ENCODE measurements at places on chromosomes 4 and X.

DNA sequence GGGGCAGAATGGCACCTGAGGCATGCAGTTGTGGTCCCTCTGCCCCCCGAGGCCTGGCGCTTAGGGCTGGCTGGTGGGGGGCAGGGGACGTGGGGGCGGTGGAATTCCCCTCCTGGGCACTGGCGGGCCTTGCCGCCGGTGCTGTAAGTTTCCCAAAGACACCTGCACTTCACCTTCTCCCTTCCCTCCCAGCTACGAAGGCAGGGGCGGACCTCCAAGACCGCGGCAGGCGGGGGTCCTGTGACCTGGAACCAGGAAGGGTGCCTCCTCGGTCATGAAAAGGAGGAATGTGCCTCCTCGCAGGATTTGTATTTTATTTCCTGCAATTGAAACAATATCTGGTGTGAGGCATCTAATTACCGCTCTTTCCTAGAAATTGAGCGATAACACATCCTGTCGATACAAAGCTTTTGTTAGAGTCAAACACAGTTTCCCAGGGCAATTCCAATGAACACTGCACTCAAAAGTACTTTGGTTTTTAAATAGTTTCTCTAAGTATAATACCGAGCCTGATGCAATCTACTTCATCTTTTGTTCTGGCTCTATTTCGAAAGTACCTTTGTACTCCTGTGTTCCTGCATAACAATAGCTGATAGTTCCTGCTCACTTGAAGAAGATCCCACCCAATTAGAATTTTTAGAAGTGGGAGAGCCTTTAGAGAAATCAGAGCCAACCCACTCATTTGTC lies 12.3 kb upstream of the ADRA2C start:
- H3K27me3 ChIP-seq: peaks cover 36% of the 10 kb centered on the region
- no peak overlapping the region for H3K27ac ChIP-seq
- H3K36me3 ChIP-seq: no peaks in the 10 kb centered on the region
- no peak for DNase-seq
- no peaks in the 10 kb centered on the region for H3K4me1 ChIP-seq

DNA sequence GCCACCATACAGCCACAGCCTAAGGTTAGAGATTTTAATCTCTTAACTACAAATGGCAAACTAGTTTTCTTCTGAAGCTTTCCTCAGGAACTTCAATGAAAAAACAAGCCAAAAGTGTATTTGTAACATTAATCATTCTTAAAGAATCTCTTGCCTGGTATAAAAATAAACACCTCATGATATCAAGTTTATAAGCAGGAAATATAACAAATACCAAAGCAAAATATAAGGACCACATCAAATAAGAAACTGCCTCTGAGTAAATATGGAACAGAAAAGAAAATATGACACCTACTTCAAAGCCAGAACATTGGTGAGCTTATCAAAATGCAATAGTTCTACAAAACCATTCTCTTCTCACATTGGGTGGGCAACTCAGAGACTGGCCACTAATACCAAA lies 89.9 kb downstream of the GPC4 start:
- H3K4me1 ChIP-seq: peaks cover 74% of the 10 kb centered on the region
- no peak overlapping the region for H3K4me3 ChIP-seq
- H3K27ac ChIP-seq: no peak overlapping the region
- no peaks in the 10 kb centered on the region for H3K27me3 ChIP-seq

- DNase-seq: no peak
- no peaks in the 10 kb centered on the region for H3K27me3 ChIP-seq
- peak overlapping the region; percentile 25 for H3K27ac ChIP-seq
- H3K4me1 ChIP-seq: peaks cover 25% of the 10 kb centered on the region
These were observed 68.4 kb downstream of the AR start for GRCh38 chrX:67612231-67612630.

- no peaks in the 10 kb centered on the region for H3K27me3 ChIP-seq
- H3K4me3 ChIP-seq: no peak overlapping the region
- DNase-seq: no peak
These were observed 140.8 kb upstream of the SPANXN4 start for GRCh38 chrX:142884881-142885280.

GRCh38 chr4:8167291-8167690 lies 8.7 kb upstream of the ABLIM2 start:
- H3K27me3 ChIP-seq: peaks cover 40% of the 10 kb centered on the region
- peaks cover 2% of the 10 kb centered on the region for H3K36me3 ChIP-seq
- H3K4me1 ChIP-seq: no peaks in the 10 kb centered on the region
- H3K27ac ChIP-seq: no peak overlapping the region

DNA sequence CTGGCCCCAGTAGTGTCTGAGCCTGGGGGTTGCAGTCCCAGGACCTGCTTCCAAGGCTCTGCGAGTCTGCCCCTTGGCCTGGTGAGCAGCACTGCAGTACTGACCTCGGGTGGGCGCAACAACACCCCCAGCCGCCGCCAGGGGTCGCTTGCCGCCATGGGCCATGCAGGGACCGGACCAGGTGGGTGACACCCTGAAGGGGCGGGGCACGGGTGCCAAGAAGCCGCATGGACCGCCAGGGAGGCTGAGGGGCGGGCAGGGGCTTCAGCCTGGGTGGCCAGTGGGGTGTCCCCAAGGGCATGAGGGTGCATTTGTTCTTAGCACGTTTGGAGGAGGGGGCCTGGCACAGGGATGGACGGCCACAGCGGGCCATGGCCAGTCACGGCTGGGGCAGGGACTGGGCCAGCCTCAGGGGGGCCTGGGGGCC lies 25.0 kb downstream of the TACC3 start:
- no peaks in the 10 kb centered on the region for H3K4me1 ChIP-seq
- no peaks in the 10 kb centered on the region for H3K27me3 ChIP-seq
- DNase-seq: no peak
- no peak overlapping the region for H3K27ac ChIP-seq
- peaks cover 1% of the 10 kb centered on the region for H3K36me3 ChIP-seq

- no peak overlapping the region for H3K27ac ChIP-seq
- peaks cover 4% of the 10 kb centered on the region for H3K36me3 ChIP-seq
- no peak for DNase-seq
- H3K4me3 ChIP-seq: no peak overlapping the region
- H3K4me1 ChIP-seq: peaks cover 10% of the 10 kb centered on the region
These were observed 10.8 kb downstream of the TMEM187 start for GRCh38 chrX:153983321-153983801.

DNA sequence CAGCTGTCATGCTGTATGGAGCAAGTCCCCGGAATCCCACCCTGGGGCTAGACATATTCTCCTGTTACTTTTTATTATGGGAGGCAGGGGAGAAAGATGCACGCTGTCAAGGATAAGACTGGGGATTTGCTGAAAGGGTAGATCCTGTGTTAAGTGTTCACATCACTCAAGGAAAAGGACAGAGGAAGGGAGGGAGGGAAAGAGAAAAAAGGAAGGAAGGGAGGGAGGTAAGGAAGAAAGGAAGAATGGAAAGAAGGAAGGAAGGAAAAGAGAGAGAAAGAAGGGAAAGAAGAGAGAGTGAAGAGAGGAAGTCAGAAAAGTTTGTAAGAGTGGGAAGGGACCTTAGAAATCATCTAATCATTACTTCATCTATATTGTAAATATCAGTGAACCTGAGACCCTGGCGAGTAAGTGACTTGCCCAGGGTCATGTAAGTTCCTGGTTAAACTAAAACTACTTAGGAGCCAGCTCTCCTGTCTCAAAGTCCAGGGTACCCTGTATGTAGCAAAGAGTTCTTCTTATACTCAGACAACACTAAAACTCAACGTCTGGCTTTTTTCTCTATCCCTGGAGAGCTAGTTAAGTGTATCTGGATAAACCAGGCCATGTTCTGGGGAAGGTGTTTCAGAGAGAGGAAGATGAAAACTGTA lies 47.2 kb upstream of the MSX1 start:
- peaks cover 23% of the 10 kb centered on the region for H3K27me3 ChIP-seq
- no peak overlapping the region for H3K4me3 ChIP-seq
- no peak for DNase-seq
- H3K4me1 ChIP-seq: no peaks in the 10 kb centered on the region

- no peak overlapping the region for H3K27ac ChIP-seq
These were observed 190.6 kb downstream of the DLG3 start for GRCh38 chrX:70635227-70635626.

DNA sequence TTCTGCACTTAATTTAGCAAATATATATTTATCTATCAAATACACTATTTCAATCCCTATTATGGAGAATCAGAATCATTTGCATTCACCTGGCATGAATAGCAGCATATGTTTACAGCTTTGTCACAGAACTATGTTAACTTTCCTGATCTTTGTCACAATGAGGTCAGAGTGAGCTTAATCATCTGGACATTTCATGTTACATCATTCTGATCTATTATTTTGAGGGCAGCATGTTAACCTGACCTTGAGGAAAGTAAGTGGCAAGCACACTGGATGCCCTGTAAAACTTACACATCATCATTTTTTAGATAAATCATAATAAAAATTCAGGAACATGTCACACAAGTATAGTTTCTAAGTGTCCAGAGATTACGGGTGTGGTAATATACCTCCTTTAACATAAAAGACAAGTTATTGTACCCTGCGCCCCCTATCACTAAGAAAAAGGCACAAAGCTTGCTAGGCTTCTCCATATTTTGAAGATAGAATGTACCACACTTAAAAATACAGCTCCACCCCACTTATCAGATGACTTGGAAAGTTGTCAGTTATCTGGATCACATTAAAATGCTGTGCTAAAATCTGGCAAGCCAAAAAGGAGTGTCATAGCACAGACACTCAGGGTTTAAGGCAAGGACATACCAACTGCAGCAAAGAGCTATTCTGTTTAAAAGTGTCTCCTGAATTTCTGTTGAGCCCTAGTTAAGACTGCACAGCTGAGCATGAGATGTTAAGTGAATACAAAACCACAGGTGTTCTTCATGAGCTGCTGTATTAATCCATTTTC lies 182.7 kb upstream of the FAT4 start:
- H3K4me3 ChIP-seq: no peak overlapping the region
- no peak for DNase-seq
- H3K4me1 ChIP-seq: peaks cover 4% of the 10 kb centered on the region
- H3K27me3 ChIP-seq: no peaks in the 10 kb centered on the region
- H3K27ac ChIP-seq: no peak overlapping the region

- H3K4me3 ChIP-seq: no peak overlapping the region
- peaks cover 55% of the 10 kb centered on the region for H3K27me3 ChIP-seq
- H3K27ac ChIP-seq: no peak overlapping the region
- H3K4me1 ChIP-seq: peaks cover 4% of the 10 kb centered on the region
- DNase-seq: no peak
These were observed 379.4 kb downstream of the FBXW7 start for GRCh38 chr4:152156442-152156841.

DNA sequence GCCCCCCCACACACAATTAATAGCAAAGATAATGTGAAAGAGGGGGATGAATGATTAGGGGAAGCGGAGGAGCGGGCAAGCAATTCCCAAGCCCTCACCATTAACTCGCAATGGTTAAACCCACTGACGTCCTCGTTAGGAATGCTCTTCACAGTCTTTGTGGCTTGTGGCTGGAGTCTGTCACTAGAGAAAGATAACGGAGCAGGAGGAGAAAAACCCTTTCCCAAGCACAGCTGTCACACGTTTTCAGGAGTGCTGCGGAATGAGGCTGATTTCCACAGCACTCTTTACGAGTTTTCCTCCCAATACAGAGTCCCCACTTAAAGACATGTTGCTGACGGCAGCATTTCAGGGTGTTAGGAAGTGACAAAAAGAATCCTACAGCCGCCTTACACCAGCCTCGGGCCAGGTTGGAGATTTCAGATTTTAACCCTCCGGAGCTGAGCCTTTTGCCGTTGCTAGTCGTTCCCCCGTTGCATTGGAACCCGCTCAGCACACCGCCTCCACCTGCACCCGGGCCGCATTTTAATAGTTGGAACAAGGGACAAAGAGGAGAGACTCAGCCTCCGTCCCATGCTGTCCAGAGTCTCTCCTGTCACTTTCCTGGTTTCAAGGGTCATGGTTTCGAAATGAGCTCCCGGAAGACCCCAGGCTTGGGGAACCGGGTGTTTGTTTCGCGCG lies 92.2 kb downstream of the GEMIN8 start:
- H3K4me1 ChIP-seq: peaks cover 9% of the 10 kb centered on the region
- H3K27ac ChIP-seq: peak overlapping the region; percentile 22
- peaks cover 2% of the 10 kb centered on the region for H3K27me3 ChIP-seq
- peak overlapping the region; percentile 86 for H3K4me3 ChIP-seq
- no peak for DNase-seq

DNA sequence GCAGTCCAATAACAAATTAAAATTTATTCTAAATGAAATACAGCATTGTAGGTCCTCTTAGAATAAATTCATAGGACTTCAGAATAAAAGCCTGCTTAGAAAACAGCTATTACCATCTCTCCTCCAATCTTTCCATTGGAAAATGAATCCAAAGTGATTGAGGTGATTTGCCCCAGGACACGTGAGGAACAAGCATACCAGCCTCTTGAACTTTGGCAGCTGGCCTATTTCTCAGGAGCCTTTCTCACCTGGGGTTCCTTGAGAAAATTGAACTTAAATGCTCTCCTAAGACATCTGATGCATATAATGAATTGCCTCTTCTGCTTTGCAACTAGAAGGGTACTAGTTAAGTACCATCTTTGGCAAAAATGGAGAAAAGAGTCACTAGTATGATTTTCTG lies 13.5 kb downstream of the ARHGAP24 start:
- no peaks in the 10 kb centered on the region for H3K27me3 ChIP-seq
- DNase-seq: no peak
- no peaks in the 10 kb centered on the region for H3K36me3 ChIP-seq
- H3K27ac ChIP-seq: no peak overlapping the region
- peaks cover 6% of the 10 kb centered on the region for H3K4me1 ChIP-seq
- H3K4me3 ChIP-seq: no peak overlapping the region

DNA sequence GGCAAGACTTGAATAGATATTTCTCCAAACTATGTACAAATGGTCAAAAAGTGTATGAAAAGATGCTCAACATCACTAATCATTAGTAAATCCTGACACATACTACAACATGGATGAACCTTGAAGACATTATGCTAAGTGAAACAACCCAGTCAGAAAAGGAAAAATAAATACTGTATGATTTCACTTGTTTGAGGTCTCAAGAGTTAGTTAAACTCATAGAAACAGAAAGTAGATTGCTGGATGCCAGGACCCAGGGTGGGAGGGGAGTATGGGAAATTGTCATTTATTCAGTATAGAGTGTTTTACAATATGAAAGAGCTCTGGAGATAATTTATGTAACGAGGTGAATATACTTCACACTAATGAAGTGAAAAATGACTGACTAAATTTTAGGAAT lies 32.4 kb downstream of the PRMT9 start:
- H3K4me3 ChIP-seq: no peak overlapping the region
- H3K4me1 ChIP-seq: peaks cover 7% of the 10 kb centered on the region
- peaks cover 13% of the 10 kb centered on the region for H3K36me3 ChIP-seq
- no peak for DNase-seq
- H3K27ac ChIP-seq: no peak overlapping the region
- H3K27me3 ChIP-seq: no peaks in the 10 kb centered on the region

GRCh38 chrX:152958047-152958446 lies 35.9 kb downstream of the PNMA5 start:
- peak overlapping the region; percentile 24 for H3K27ac ChIP-seq
- H3K27me3 ChIP-seq: no peaks in the 10 kb centered on the region
- no peak for DNase-seq
- H3K4me1 ChIP-seq: peaks cover 13% of the 10 kb centered on the region
- peak overlapping the region; percentile 8 for H3K4me3 ChIP-seq

GRCh38 chr4:182826391-182826790 lies 90.8 kb downstream of the DCTD start:
- H3K36me3 ChIP-seq: no peaks in the 10 kb centered on the region
- no peak overlapping the region for H3K4me3 ChIP-seq
- DNase-seq: no peak
- H3K27me3 ChIP-seq: peaks cover 15% of the 10 kb centered on the region
- H3K4me1 ChIP-seq: no peaks in the 10 kb centered on the region

All from chondrocyte (in vitro differentiated cells).